ENCODE measurements at places on chromosomes 1 and 21.

DNA sequence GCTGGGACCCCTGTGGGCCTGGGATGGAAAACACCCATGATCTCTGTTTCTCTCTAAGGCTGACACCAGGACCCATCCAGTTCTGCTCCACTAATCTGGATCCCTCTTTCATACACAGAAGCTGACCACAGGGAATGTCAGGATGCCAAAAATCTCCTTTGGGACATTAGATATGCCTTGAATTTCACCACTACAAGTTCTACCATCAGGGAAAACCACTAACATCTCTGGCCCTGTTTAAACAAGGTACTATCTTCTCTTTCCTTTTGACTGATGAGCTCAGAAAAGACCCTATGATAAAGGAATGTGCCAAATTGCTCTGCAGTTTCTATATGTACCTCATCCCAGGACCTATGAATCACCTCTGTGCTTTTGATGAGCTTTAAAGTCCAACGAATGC, 10.2 kb upstream of the PLXNA2 start:
- no peak for DNase-seq

- no peak for DNase-seq
These were observed 680.3 kb downstream of the PLA2G4A start for GRCh38 chr1:187509091-187509490.

DNA sequence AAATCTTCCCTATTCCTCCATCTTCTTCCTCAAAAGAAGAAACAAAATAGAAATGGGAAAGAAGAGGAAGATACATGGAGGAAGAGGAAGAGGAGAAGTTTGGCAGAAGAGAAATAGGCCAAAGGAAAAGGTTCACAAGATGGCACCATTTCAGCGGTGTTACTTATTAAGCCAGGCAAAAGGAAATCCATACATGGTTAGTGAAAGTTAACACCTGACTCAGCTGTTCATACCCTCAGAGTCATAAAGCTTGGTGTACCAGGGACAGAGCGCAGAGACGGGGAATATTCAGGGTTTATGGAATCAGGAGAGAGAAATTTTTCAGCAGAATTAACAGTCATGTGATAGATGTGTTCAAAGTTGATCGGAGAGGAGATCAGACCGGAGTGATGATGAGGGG, 70.6 kb downstream of the COQ8A start:
- DNase-seq: no peak

GRCh38 chr1:9421533-9421873, 117.8 kb upstream of the SLC25A33 start:
- DNase-seq: no peak

GRCh38 chr1:27555700-27556424, 48.1 kb downstream of the AHDC1 start:
- peak; percentile 81 for DNase-seq

GRCh38 chr1:106677181-106677580, 379.3 kb upstream of the PRMT6 start:
- no peak for DNase-seq

GRCh38 chr1:151968791-151969399, 24.8 kb downstream of the S100A10 start:
- no peak for DNase-seq

- DNase-seq: no peak
These were observed 68.4 kb upstream of the PGBD5 start for GRCh38 chr1:230494514-230494913.

DNA sequence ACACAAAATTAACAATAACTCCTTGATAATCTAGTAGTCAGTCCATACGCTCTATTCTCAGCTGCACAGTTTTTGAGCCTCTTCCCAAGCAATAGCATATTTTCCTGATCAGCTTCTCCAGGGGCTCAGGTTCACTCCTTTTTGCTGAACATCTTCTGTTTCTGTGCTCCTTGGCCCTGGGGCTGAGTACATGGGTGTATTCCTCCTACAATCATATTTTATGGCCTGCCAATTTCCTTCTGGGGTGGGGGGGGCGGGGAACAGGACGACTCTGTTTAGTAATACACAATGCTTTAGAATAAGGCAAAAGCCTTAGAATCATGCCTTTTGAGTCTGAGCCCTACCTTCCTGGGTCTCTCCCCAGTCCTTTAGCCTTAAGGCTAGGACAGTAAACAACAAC, 8.5 kb downstream of the CLDN19 start:
- DNase-seq: no peak

GRCh38 chr1:115295904-115296696, 41.9 kb downstream of the NGF start:
- DNase-seq: peak; percentile 61

- DNase-seq: no peak
These were observed 111.9 kb downstream of the CACHD1 start for GRCh38 chr1:64581843-64582185.

GRCh38 chr1:60017508-60018205, 55.9 kb downstream of the C1orf87 start:
- DNase-seq: no peak

- peak; percentile 41 for DNase-seq
These were observed 2.5 kb downstream of the RGS4 start for GRCh38 chr1:163071405-163072255.

DNA sequence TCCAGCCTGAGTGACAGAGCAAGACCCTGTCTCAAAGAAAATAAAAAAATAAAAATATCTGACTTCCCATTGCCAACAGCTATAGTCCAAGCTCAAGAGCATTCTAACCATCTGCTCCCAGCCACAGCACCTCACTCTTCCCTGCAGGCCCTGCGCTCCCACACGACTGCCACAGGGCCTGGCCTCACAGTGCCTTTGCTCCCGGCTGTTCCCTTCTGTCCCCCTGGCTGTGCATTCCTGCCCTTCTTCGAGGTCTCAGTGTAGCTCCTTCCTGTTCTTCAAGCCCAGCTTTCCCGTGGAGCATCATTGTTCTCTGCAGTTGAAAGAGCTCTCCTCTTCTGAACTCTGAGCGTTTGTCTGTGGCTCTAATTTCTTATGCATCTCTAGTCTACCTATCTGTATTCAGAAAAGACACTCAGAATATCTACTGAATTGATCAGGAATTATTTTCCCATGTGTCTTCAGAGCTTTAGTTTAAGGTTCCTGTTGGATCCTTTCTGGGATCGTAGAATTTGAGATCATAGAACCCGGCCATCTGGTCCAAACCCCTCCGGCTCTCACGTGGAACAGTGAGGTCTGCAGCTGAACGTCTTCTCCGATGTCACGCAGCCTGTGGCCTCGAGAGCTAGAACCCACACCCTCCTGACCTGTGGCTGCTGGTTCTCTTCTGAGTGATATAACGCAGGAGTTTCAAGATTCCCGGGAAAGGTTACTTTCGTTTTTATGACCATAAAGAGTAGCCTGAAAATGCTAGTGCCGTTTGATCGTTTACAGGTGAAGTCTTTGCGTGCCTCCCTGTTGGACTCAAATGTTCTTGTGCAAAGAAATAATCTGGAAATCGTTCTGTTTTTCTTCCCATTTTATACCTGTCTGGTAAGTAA, 54.4 kb downstream of the DOP1B start:
- no peak for DNase-seq

- DNase-seq: no peak
These were observed 1.1 kb upstream of the LCK start for GRCh38 chr1:32249831-32250525.

GRCh38 chr1:47812904-47813514, 184.2 kb downstream of the TRABD2B start:
- peak; percentile 54 for DNase-seq

GRCh38 chr21:37642493-37642892, 273.8 kb downstream of the KCNJ6 start:
- DNase-seq: no peak

DNA sequence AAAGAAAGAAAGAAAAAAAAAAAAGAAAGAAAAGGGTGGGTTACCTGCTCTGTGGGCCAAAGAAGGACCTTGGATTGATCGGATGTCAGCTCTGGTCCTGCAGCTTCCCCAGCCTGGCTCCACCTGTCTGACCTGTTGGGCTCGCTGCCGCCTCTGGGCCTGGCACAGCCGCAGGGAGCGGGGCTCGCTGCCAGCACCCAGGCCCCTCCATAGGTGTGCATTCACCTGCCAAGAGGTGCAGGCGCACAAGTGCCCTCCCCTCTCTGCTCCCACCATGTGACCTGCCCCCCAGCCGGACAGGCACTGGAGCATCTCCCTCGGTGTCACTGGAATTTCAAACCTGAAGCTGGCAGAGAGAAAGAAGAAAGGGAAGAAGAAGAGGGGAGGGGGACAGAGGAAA, 33.1 kb upstream of the GPR157 start:
- DNase-seq: no peak

DNA sequence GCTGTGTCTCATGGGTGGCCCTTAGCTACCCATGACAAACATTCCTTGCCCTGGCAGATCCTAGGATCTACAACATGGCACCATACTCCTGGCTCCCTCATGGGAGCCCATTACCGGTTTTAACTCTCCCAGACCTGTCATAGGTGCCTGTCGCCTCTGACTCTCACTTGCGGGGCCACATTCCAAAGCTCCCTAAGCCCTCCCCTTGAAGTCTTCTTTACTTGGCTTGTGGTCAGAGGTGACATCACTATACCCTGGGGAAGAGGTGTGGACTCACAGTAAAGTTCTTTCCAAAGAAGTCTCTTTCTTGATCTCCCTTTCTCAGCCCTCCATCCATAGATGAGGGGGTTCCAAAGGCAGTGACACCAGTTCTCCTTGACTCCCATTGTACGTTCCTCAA, 5.4 kb upstream of the SLAMF9 start:
- no peak for DNase-seq

DNA sequence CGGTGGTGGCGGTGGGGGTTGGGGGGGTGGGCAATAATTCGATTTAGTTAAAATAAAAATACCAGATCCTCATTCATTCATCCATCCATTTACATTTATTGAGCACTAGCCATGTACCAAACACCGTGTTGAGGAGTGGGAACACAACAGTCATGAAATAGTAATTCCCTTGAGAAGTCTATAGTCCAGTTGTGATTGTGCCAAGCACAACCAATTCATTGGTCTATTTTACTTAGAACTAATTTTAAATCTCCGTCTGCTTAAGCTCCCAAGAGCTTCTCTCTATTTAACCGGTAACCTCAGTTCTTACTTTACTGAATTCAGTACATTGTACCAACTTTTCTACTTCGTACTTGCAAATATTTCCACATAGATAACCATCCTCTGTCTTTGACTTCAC, 38.4 kb downstream of the WARS2 start:
- DNase-seq: no peak

GRCh38 chr1:29255134-29255666, 18.9 kb downstream of the PTPRU start:
- no peak for DNase-seq

GRCh38 chr1:210915890-210916507, 217.9 kb downstream of the KCNH1 start:
- DNase-seq: no peak

DNA sequence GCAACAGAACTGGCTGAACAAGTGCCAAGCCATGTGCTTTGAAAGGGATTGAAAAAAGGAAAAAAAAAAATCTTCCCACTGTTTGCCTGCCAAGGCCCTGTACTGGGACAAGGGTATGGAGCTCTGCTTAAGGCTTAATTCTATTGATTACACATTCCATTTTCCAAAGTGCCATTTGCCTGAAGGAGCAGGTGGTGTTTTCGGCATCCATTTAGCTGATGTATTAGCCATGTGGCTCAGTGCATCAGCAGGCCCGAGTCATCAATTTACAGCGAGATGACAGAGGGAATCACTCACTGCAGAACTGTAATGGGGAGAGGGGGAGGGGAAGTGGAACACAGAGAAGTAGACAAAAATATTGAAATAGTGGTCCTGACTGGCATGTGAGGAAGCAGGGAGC, 144.2 kb upstream of the BEND5 start:
- no peak for DNase-seq

DNA sequence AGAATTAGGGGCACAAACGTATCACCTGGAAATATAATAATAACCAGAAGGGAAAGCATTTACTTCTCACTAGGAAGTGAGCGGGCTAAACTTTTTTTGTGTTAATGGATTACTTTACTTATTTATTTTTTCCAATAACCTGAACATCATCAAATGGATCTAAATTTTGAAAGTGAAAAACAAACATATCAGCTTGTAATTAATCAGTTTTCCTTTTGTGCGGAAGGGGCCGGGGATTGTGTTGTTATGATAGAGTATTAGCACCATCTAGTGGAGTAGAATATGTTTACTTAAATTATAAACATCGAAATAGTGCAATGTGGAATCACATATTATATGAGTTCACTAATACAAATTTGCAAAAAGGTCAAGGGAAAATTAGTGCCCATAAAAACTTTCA, 9.0 kb downstream of the CFH start:
- DNase-seq: no peak

DNA sequence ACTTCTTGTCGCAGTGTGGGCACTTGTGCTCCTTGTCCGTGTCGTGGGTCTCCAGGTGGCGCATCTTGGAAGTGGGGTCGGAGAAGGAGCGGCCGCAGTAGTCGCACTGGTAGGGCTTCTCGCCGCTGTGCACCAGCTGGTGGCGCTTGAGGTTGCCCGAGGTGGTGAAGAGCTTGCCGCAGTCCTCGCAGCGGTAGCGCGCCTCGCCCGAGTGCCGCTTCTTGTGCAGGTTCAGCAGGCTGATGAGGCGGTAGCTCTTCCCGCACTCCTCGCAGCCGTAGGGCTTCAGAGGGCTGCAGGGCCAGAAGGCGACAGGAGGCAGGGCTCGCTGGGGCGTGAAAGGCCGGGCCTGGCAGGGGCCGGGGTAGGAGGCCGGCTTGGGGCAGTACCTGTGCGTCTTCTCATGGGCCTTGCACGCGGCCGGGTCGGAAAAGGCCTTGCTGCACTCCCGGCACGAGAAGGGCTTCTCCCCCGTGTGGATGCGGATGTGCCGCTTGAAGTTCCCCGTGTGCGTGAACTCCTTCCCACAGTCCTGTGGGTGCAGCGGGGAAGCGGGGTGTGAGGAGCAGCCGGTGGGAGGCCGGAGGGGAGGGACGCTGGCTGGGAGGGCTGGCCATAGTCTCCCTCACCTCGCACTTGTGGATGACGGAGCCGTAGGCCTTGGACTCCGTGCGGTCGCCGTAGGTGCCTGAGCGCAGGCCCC, 31.4 kb downstream of the ZBTB17 start:
- DNase-seq: no peak

DNA sequence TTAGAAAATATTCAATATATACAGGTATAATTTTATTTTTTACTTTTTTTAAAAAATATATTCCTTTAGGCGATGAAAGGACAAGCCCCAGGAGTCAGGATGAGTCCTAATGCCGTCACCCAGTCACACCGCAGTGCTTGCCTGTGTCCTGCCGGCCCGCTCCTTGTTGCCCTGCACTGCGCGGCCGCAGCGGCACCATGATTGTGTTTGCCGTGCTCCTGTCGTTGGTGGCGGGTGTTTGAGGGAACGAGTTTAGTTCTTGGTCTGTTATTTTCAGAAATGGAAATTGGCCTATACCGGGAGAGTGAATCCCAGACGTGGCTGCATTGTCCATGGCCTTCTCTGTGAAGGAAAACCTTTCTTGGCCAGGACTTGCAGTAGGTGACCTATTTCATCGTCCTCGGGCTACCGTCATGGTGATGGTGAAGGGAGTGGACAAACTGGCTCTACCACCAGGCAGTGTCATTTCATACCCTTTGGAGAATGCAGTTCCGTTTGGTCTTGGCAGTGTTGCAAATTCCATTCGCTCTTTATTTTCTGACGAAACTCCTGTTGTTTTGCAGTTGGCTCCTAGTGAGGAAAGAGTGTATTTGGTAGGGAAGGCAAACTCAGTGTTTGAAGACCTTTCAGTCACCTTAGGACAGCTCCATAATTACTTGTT, 45.9 kb upstream of the CRB1 start:
- DNase-seq: no peak

Data from right hindlimb (tissue), 1 donor.